Diencephalon (tissue), 1 donor: ENCODE measurements at places on chromosomes 2 and 18. TPM values are rescaled to one million over a fixed set of nuclear protein-coding genes. Genes with fewer than 3 reads are reported as not detected.

The VWA3B gene
- total RNA-seq = 2.8 TPM

The PFN4 gene
- 0.92 TPM for total RNA-seq

The IL1R2 gene
- not detected for total RNA-seq

The NRP2 gene
- total RNA-seq = 67.8 TPM

The CRIM1 gene
- 62.7 TPM for total RNA-seq

The ZSWIM2 gene
- 0.23 TPM for total RNA-seq

The ACTR2 gene
- total RNA-seq = 162 TPM

The ASPRV1 gene
- 3.0 TPM for total RNA-seq

The CCL20 gene
- total RNA-seq = not detected

The GPC1 gene
- total RNA-seq = 86.5 TPM
